Suprapubic skin (tissue), 4 donors: ENCODE measurements at places on chromosomes 2 and 18. TPM values are rescaled to one million over a fixed set of nuclear protein-coding genes. Genes with fewer than 3 reads are reported as not detected.

DNA sequence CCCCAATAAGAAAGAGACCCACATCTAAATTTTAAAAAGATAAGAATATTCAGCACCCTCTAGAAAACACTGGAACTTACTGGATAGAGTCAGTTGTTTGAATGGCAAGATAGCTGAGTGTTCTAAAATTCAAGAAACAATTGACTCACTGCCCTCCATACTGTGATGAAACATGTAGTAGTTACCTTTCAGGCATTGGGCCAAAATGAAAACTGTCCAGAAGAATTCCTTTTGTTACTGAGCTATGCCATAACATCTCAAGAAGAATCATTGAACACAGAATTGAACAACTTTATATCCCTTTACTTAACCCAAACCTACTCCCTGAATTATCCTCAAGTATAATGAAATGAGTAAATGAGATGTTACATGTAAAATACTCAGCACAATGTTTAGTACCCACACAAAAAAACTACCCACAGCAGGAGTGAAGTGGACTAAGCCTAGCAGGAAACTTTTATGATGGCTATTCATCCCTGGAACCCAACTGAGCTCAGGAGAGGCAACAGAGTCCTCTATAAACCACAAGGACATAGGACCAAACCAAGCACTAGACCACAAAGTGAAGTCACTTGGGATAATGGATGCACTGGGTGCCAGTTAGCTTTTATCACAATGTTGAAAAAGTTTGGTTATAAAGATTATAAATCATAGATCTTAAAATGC, 32.7 kb downstream of the RBM43 start:
- H3K27ac ChIP-seq: no peak overlapping the region
- no peak overlapping the region for H3K4me3 ChIP-seq
- no peaks in the 10 kb centered on the region for H3K27me3 ChIP-seq
- no peaks in the 10 kb centered on the region for H3K36me3 ChIP-seq
- DNase-seq: no peak
- no peaks in the 10 kb centered on the region for H3K4me1 ChIP-seq

The NOTO gene
- not detected for total RNA-seq

The GALM gene
- total RNA-seq: 7.3 TPM

DNA sequence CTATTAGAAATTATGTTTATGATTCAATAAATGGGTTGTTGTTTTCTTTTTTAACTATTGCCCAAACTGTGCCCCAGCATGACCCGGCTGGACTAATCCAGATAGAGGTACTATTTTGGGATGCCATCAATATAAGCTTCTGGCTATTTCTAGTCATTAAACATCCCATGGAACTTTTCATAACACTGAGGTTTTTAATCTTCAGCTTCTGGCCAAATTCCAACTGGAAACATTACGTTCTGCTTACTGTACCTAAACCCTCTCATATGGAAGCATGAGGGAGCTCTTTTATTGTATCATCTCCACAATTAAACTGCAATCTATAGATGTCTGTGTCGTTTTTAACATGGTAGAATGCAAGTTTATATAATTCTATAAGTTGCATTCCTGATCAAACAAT, 674.7 kb downstream of the ARHGAP15 start:
- no peak for DNase-seq
- no peaks in the 10 kb centered on the region for H3K27me3 ChIP-seq
- no peaks in the 10 kb centered on the region for H3K36me3 ChIP-seq
- H3K4me3 ChIP-seq: no peak overlapping the region
- H3K4me1 ChIP-seq: peaks cover 5% of the 10 kb centered on the region

GRCh38 chr2:42928692-42929545, 136.5 kb upstream of the HAAO start:
- H3K4me1 ChIP-seq: peaks cover 98% of the 10 kb centered on the region
- DNase-seq: no peak
- peak overlapping the region; percentile 92 for H3K27ac ChIP-seq
- no peak overlapping the region for H3K4me3 ChIP-seq

The TSPYL6 gene
- total RNA-seq: not detected

DNA sequence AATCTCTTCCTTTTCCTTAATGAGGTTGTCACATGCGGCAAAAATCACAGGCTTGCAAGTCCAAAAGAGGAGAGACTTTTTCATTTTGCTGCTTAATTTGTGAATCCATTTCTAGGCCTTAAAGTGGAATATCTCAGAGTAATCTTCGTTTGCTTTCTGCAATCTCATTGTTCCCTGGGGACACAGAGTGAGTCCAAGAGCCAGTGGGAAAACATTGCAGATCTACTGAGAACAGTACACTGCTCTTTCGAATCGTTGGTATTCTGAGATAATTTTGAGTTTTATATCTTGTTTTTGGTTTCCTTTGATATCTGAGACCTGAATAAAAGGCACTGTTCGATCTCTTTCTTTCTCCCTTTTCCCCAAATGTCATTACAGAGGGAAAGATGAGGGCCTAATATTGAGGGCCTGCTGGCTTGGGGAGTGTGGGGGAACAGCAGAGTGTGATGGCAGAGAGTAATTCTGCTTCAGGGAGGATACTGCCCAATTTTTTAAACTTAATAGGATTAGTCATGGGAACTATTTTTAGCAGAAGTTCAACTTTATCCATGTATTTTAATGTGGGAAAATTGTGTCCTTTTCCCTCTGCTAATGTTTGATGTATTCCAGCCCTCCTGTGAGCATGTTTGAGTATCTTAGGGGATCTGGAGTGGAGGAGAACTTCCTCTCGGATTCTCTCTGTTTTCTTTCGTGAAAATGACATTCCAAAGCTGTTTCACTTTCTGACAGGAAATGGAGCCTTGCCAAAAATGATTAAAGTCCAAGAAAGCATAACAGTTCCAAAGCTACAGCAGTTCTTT, 418.2 kb upstream of the ZEB2 start:
- H3K4me3 ChIP-seq: peak overlapping the region; percentile 21
- no peaks in the 10 kb centered on the region for H3K27me3 ChIP-seq
- peaks cover 16% of the 10 kb centered on the region for H3K4me1 ChIP-seq
- peak overlapping the region; percentile 69 for H3K27ac ChIP-seq
- DNase-seq: no peak

DNA sequence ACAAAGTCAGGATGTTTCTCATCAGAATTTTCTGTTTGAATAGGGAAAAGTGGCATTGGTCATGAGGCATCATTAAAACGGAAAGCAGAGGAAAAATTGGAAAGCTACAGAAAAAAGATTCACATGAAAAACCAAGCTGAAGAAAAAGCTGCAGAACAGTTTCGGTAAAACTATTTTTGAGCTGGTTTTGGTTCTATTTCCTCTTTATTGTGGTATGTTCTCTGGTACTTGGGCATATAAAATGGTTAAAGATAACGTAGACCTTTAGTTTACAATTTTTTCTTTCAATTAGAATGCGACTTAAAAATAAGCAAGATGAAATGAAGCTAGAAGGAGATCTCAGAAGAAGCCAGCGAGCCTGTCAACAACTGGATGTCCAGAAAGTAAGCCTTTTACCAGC, 7.6 kb downstream of the GPATCH11 start:
- peaks cover 75% of the 10 kb centered on the region for H3K36me3 ChIP-seq
- no peak overlapping the region for H3K4me3 ChIP-seq
- H3K27me3 ChIP-seq: no peaks in the 10 kb centered on the region
- H3K27ac ChIP-seq: no peak overlapping the region

DNA sequence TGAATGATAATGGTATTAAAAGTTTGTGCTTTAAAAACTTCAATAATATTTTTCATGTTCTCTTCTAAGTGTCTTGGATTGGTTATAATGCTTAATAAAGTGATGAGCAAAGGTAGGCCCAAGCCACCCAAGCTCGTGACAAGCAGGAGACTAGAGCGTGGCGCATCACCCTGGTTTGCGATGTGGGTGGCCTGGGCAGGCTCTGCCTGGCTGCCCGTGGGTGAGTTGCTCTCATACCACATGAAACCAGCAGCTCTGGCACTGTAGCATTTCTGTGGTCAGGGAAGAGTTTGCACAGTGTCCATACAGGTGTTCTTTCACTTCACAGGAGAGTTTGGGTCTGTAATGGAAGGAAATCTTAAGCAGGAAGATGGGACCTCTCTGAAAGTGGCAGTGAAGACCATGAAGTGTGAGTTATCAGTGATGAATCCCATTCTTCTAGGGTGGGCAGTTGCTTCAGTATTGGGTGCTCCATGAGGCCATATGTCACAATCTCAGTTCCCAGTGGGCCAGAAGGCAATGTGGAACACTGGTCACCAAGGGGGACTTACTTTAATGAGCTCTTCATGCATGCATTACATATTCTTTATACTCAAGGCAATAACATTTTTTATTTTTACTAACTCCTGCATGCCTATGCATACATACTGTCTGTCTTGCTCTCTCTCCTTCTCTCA, 51.4 kb upstream of the TMEM87B start:
- no peak for DNase-seq
- H3K27me3 ChIP-seq: no peaks in the 10 kb centered on the region
- peaks cover 8% of the 10 kb centered on the region for H3K4me1 ChIP-seq
- peaks cover 8% of the 10 kb centered on the region for H3K36me3 ChIP-seq

The RPRM gene
- total RNA-seq: not detected

DNA sequence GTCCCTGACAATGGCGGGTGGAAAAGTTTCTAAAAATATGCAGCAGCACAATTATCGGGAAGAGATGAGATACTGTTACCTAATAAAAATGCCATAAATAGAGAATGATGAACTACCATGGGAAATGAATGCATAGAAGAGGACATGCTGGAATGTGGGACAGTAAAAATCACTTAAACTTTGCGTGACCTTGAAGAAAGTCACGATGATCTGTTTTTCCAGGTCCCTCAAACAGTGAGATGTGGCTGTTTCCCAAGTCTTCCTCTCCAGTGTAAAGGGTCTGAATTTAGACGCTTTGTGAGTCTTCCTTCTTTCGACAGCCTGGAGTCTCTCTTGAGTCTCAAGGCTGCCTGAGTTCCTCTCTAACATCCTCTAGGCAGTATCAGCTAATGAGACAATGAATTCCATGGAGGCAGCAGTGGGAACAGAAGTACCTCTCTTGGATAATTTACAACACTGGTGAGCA, 1.4 kb downstream of the CLUL1 start:
- H3K4me1 ChIP-seq: peaks cover 4% of the 10 kb centered on the region
- H3K27ac ChIP-seq: no peak overlapping the region

GRCh38 chr2:236943841-236944513, 141.7 kb upstream of the COPS8 start:
- H3K27me3 ChIP-seq: peaks cover 5% of the 10 kb centered on the region
- no peak overlapping the region for H3K4me3 ChIP-seq
- no peak overlapping the region for H3K27ac ChIP-seq
- no peak for DNase-seq
- no peaks in the 10 kb centered on the region for H3K36me3 ChIP-seq
- no peaks in the 10 kb centered on the region for H3K4me1 ChIP-seq

- peaks cover 11% of the 10 kb centered on the region for H3K36me3 ChIP-seq
- no peaks in the 10 kb centered on the region for H3K27me3 ChIP-seq
- DNase-seq: peak; percentile 76
- H3K4me3 ChIP-seq: no peak overlapping the region
- H3K27ac ChIP-seq: no peak overlapping the region
Measured at GRCh38 chr2:109375131-109375561, 238.6 kb downstream of the SEPTIN10 start.

GRCh38 chr2:195390686-195391321, 266.2 kb upstream of the SLC39A10 start:
- H3K27ac ChIP-seq: no peak overlapping the region
- no peaks in the 10 kb centered on the region for H3K36me3 ChIP-seq
- no peak for DNase-seq
- H3K4me1 ChIP-seq: no peaks in the 10 kb centered on the region
- H3K4me3 ChIP-seq: no peak overlapping the region

DNA sequence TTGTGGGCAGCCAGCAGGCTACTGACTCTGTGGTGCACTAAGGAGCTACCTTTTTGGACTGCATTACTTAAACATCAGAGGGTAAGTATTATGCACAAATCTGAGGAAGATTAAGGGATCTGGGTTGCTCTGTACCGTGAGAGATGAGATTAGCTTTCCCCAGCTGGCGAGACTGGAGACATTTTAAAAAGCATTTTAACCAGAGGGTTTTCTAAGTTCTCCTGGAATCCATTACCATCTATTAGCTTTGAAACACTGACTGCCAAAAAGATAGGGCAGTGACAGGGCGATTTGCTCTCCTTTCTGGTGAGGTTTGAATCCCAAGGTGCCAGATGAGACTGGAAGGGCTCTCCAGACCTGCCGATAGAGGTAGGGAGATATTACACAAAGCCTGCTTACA, 63.2 kb downstream of the LYPD6 start:
- no peak overlapping the region for H3K27ac ChIP-seq
- DNase-seq: no peak
- peaks cover under 1% of the 10 kb centered on the region for H3K4me1 ChIP-seq
- no peaks in the 10 kb centered on the region for H3K36me3 ChIP-seq

DNA sequence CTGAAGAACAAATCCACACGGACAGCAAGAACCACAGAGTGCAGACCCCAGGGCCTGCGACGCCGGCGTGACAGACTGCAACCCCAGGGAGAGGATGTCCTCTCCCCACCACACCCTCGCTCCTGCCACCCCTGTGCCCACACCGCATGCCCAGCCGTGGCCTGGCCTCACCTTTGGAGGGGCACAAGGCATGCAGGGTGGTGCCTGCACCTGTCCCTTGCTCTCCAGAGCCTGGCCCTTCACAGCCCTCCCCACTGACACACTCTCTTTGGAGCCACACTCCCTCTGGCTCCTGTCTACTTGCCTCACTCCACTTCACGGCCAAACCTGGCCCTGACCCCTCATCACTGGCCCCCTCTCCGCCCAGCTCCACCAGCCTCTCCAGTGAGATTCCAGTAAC, 9.3 kb downstream of the THAP4 start:
- no peak overlapping the region for H3K4me3 ChIP-seq
- H3K27me3 ChIP-seq: no peaks in the 10 kb centered on the region
- H3K27ac ChIP-seq: no peak overlapping the region
- DNase-seq: no peak
- peaks cover 24% of the 10 kb centered on the region for H3K36me3 ChIP-seq

DNA sequence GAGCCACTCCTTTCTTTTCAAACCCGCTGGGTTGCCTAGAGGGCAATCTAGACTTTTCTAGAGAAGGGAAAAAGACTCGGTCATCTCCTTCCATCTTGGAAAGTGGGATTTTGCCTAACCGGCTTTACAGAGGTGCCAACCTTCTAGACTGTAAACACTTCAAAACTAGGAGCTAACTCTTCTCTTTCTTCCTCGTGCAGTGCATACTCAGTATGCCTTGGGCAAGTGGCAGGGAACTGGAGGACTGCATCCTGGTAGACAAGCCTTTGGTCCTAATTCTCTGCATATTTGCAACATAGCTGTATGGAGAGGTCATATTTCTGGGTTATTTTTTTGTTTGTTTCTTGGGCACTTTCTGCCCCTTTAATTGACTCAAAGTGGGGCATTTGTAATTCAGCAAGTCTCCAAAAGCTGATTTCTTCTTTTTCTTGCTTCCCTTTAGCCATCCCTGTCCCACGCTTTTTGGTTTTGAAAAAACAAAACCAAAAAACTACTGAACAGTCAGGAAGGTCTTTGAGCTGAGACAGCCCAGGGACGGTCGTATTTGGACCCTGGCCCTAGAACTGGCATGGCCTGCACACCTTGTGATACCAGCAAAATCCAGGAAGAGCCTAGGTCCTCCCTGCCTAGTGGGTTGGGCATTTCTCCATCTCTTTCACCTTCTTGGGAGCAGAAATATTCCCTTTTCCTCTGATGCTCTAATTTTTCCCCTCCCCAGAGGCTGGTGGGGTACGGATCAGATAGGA, 5.8 kb upstream of the GATA6 start:
- H3K36me3 ChIP-seq: no peaks in the 10 kb centered on the region
- H3K27me3 ChIP-seq: peaks cover 95% of the 10 kb centered on the region
- H3K4me3 ChIP-seq: no peak overlapping the region
